WTC11 (cell line): ENCODE measurements at places on chromosomes 7 and 10.

- DNase-seq, result no peak
Observed at GRCh38 chr10:110376021-110376766, 71.5 kb upstream of the SMNDC1 start.

DNA sequence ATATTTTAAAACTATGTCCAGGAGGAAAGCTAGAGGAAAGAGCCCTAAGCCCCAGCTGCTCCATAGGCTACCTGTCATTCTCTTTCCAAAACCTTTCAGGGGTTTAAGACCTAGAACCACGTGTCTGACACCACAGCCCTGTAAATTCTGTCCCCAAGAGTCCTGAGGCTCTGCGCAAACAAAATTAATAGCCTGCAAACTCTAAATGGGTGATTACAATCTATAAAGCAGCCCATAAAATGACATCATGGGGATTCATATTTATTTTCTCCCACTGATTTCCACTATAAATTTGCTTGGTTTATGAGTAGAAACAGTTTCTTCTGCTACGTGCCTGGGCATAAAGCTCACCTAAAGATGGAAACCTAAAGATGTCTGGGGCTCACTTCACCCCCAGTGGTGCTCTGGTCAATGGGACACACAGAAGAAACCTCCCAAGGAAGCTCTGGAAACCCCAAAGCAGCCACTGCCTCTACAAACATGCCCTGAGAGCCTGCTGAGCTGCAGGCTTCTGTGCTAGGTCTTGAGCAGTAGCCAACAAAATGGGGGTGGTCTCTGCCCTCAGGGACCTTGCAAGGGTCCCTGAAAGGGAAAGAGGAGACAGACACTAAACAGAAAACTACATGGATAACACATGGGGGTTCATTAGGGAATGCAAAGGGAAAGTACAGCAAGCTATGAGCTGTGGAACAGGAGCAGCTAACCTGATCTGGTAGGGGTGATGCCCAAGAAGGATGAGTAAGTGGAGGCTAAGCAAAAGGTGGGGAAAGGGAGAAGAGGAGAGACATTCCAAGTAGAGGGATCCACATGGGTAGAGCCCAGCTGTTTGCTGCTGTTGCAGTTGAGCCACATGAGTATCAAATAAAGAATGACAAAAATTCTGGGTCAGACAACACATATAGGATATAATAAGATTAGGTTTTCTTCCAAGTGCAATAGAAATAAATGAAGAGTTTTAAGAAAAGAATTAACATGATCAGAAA lies 331.7 kb downstream of the KCNMA1 start:
- DNase-seq, result no peak

DNA sequence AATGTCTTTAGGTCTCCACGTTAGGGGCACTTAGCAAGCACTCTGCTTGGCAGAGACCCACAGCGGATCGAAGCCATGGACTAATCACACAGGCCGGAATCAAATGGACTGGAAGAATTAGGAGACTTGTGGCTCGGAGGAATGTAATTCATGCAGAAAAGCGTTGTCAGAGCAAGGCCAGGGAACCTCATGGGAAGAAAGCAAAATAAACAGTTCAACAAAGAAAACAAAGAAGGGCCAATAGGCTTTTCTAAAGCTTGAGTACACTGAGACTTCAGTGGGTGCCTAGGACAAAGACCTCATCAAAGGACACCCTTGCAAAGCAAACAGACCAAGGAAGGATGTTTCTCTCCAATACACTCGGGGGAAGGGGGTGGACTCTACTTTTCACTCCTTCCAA lies 171.1 kb downstream of the GLI3 start:
- no peak for DNase-seq

DNA sequence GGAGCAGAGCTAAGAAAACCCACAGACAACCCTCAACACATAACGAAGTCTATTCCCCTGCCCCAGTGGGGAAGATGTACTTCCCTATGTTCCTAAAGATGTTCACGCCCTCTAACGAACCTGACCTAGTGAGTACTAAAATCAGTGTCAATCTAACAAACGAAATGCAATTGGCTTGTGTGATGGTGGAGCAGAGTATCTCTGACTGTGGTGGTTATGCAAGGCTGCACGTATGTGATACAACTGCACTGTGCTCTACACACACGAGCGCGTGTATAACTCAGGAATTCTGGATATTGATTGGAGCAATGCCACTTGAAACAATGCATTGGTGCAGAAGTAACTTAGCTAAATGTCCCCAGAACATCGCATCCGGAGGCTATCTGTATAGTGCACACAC lies 1.3 kb downstream of the ANKRD16 start:
- no peak for DNase-seq

GRCh38 chr10:72009425-72010081 lies 45.4 kb downstream of the CHST3 start:
- DNase-seq, result no peak

GRCh38 chr7:134739362-134739761 lies 40.1 kb upstream of the CALD1 start:
- no peak for DNase-seq

DNA sequence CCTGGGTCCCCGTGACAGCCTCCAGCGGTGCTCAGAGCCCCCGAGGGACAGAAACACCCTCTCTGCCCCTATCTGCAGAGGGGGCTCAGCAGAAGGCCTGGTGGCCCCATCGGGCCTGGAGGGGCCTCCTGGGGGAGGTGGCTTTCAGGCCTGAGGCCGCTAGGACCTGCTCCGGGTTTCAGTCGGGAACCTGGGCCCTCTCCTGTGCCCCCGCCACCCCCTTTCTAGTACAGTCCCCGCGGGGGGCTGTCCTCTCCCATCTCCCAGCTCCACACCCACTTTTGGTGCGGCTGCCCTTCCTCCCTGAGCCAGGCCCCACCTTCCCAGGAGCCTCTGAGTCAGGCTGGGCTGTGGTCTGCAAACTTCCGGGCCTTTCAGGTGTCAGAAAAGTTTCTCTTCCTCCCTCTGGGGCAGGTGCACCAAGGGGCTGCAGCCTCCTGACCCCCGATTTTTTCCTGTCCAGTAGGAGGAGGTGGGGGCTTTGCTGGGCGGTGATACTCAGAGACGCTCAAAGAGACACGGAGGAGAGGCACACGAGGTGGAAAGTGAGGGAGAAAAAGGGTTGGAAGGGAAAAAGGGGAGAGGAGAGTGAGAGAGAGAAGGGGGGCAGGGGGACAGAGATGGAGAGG lies 692 bp downstream of the CARD11 start:
- peak; percentile 32 for DNase-seq

- DNase-seq, result no peak
Observed at GRCh38 chr7:8040768-8041369, 72.3 kb downstream of the GLCCI1 start.
